ENCODE measurements at places on chromosomes 2 and 18.

DNA sequence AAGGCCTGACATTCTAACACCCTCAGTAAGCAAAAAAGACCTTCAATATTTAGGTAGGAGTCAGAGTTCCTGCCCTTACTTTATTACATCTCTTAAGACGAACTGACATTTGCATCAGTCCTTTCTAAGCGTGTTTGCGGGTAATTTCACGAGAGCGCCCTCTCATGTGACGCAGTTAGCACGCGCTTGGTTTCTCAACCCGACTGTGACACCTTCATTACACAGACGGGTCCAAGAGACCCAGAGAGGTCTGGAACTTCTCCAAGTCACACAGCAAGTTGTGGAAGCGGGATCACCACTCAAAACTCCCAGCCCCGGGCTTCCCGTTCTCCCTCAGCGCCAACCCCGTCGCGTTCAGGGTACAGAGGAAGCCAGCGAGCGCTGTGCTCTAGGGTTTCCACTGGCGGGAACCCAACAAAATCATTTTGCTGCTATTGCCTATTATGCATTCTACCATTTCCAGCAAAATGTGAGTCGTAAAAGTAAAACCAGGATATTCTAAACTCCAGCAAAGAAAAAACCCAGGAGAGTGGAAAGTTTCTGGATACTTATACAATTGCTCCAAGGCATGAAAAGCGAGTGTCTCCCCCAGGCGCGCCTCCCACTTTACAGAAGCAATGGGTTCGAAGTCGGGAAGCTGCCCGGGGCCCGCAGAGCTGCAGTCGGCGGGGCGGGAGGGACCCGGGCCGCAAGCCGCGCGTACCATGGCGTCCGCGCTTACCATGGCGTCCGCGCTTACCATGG lies 601 bp downstream of the ENOSF1 start:
- peak overlapping the region; percentile 71 for H3K27ac ChIP-seq
- peak overlapping the region; percentile 78 for H3K4me3 ChIP-seq
- H3K36me3 ChIP-seq, result no peaks in the 10 kb centered on the region
- H3K27me3 ChIP-seq, result no peaks in the 10 kb centered on the region
- peak; percentile 62 for DNase-seq
- H3K4me1 ChIP-seq, result peaks cover 27% of the 10 kb centered on the region

- no peak for DNase-seq
- no peaks in the 10 kb centered on the region for H3K27me3 ChIP-seq
- H3K27ac ChIP-seq, result no peak overlapping the region
- H3K4me3 ChIP-seq, result no peak overlapping the region
Observed at GRCh38 chr2:217992061-217992460, 10.7 kb downstream of the TNS1 start.

GRCh38 chr18:46310675-46311345 lies 206.6 kb downstream of the HAUS1 start:
- DNase-seq, result no peak
- no peaks in the 10 kb centered on the region for H3K36me3 ChIP-seq
- no peak overlapping the region for H3K4me3 ChIP-seq
- no peak overlapping the region for H3K27ac ChIP-seq

- H3K27me3 ChIP-seq, result no peaks in the 10 kb centered on the region
- H3K27ac ChIP-seq, result no peak overlapping the region
- H3K4me1 ChIP-seq, result no peaks in the 10 kb centered on the region
- DNase-seq, result no peak
- no peak overlapping the region for H3K4me3 ChIP-seq
Observed at GRCh38 chr2:238706163-238706562, 141.7 kb upstream of the TWIST2 start.

DNA sequence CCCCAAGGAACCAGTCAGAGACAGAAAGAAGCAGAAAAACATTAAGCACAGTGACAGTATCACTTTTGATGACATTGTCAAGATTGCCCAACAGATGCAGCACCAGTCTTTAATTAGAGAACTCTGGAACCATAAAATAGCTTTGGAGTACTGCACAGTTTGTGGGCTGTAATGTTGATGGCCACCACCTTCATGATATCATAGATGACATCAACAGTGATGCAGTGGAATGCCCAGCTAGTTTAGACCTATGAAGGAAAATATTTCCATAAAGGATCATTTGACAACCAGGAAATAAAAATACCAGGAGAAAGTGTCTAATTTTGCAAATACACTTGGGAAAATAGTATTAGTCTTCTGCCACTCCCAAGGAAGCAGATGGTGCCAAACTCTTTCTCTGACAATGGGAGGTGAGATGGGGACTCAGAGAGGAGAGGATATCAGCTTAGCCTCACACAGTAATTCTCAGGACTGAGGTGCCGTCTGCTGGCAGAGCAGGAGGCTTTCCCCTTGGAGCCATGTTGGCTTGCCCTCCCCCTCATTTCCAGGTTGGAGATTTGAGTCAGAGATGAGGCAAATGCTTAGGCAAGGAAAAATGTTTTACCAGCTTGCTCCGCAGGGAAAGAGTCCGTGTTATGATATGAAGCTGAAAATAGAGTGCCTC lies 107.5 kb upstream of the CELF4 start:
- DNase-seq, result no peak
- no peaks in the 10 kb centered on the region for H3K36me3 ChIP-seq
- no peaks in the 10 kb centered on the region for H3K27me3 ChIP-seq
- H3K4me3 ChIP-seq, result no peak overlapping the region
- H3K27ac ChIP-seq, result no peak overlapping the region

GRCh38 chr2:72032481-72033041 lies 115.1 kb downstream of the CYP26B1 start:
- no peaks in the 10 kb centered on the region for H3K27me3 ChIP-seq
- DNase-seq, result no peak
- H3K27ac ChIP-seq, result no peak overlapping the region
- no peaks in the 10 kb centered on the region for H3K36me3 ChIP-seq
- H3K4me3 ChIP-seq, result no peak overlapping the region
- H3K4me1 ChIP-seq, result no peaks in the 10 kb centered on the region

- H3K4me1 ChIP-seq, result peaks cover 12% of the 10 kb centered on the region
- H3K36me3 ChIP-seq, result no peaks in the 10 kb centered on the region
- H3K4me3 ChIP-seq, result no peak overlapping the region
- no peaks in the 10 kb centered on the region for H3K27me3 ChIP-seq
Observed at GRCh38 chr18:7945882-7946281, 378.8 kb downstream of the PTPRM start.

DNA sequence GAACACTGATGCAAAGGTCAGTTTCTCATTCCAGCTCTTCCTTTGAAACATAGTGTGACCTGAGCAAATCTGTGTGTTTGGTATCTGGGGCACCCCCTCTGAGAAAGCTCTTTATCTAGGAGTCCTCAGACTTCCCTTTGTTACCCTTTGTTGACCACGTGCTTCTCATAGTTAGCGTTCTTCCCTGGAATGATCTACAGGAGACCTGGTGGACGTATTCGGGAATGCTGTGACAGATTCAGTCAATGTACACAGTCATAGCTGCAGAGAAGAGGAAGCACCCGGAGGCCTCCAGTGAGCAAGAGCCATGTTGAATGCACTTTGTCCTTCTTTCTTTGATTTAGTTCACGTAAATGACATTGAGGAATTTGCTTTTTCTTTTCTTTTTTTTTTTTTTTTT lies 10.7 kb upstream of the CHMP1B start:
- no peaks in the 10 kb centered on the region for H3K36me3 ChIP-seq
- H3K27ac ChIP-seq, result no peak overlapping the region
- no peak overlapping the region for H3K4me3 ChIP-seq
- H3K27me3 ChIP-seq, result peaks cover 2% of the 10 kb centered on the region
- DNase-seq, result no peak

- DNase-seq, result no peak
- peaks cover 14% of the 10 kb centered on the region for H3K27me3 ChIP-seq
- H3K36me3 ChIP-seq, result no peaks in the 10 kb centered on the region
Observed at GRCh38 chr2:200050921-200051610, 95.7 kb downstream of the MAIP1 start.

GRCh38 chr2:190408538-190409271 lies 550 bp downstream of the MFSD6 start:
- no peaks in the 10 kb centered on the region for H3K27me3 ChIP-seq
- peak overlapping the region; percentile 79 for H3K4me3 ChIP-seq
- H3K4me1 ChIP-seq, result peaks cover 40% of the 10 kb centered on the region
- DNase-seq, result peak; percentile 75
- H3K36me3 ChIP-seq, result no peaks in the 10 kb centered on the region

- DNase-seq, result no peak
- H3K4me1 ChIP-seq, result peaks cover 41% of the 10 kb centered on the region
- no peaks in the 10 kb centered on the region for H3K27me3 ChIP-seq
- no peak overlapping the region for H3K4me3 ChIP-seq
- H3K27ac ChIP-seq, result no peak overlapping the region
Observed at GRCh38 chr18:3256693-3257626, 5.0 kb upstream of the MYL12B start.

GRCh38 chr2:69561101-69561500 lies 82.4 kb downstream of the AAK1 start:
- H3K4me1 ChIP-seq, result peaks cover 63% of the 10 kb centered on the region
- no peak overlapping the region for H3K4me3 ChIP-seq
- no peak overlapping the region for H3K27ac ChIP-seq
- H3K36me3 ChIP-seq, result peaks cover 26% of the 10 kb centered on the region

DNA sequence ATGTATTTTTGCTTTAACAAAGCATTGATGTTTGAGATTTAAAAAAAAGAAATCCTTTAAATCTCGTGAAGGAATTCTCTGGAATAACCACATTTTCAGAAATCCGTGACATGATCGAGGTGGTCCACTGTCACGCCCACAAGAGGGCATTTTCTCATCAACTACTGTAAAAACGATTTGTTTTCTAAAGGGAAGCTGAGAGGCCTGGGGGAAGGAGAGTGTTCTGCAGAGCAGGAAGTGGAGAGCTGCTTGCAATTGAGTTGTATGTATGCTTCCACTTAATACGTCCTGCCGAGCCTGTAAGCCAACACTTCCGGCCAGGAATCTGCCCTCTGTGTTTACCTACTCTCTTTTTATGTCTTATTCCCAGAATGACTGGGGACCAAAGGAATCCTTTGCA lies 19.4 kb downstream of the KLHL29 start:
- H3K36me3 ChIP-seq, result no peaks in the 10 kb centered on the region
- no peaks in the 10 kb centered on the region for H3K27me3 ChIP-seq
- no peak overlapping the region for H3K27ac ChIP-seq
- no peak for DNase-seq
- no peak overlapping the region for H3K4me3 ChIP-seq
- H3K4me1 ChIP-seq, result peaks cover 4% of the 10 kb centered on the region

- H3K27me3 ChIP-seq, result no peaks in the 10 kb centered on the region
- H3K4me3 ChIP-seq, result no peak overlapping the region
- no peak overlapping the region for H3K27ac ChIP-seq
- H3K4me1 ChIP-seq, result no peaks in the 10 kb centered on the region
Observed at GRCh38 chr2:100077456-100077855, 64.9 kb downstream of the AFF3 start.

DNA sequence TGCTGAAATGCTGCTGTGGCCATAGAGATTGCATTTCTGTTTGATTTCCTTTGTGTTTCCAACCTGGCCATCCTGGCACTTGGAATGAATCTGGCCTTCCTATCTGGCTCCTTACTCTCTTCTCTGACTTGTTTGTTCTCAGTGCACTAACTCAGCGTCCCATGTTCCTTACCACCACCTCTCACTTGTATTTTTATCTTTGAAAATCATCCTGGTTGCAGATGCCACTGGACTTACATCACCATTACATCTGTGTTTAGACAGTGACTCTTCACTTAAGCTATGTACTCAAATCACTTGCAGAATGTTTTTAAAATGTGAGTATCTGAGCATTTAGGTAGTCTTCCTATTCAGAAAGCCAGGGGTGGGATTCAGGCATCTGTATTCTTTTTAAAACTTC lies 239.5 kb downstream of the WDR7 start:
- H3K4me1 ChIP-seq, result no peaks in the 10 kb centered on the region
- H3K36me3 ChIP-seq, result peaks cover 6% of the 10 kb centered on the region
- H3K27ac ChIP-seq, result no peak overlapping the region
- H3K27me3 ChIP-seq, result no peaks in the 10 kb centered on the region

DNA sequence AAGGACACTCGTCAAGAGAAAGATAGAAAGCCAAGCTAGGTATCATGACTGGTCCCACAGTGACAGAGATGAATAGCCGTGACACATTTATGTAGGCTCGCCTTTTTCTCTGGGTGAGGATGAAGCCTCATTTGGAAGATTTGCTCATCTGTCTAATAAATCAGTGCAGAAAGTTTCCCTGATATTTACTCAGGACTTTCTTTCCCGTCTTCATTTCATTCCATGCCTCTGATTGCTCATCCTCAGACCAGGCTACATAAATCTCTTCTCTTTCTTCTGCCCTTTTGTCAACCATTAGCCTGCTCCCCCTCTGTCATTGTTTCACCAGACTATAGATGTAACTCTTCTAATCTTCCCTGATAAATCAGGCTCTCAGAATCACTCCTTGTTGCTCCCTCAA lies 361.8 kb upstream of the MEIS1 start:
- no peaks in the 10 kb centered on the region for H3K36me3 ChIP-seq
- H3K4me3 ChIP-seq, result no peak overlapping the region
- DNase-seq, result no peak
- H3K27ac ChIP-seq, result no peak overlapping the region
- H3K27me3 ChIP-seq, result peaks cover 3% of the 10 kb centered on the region
- no peaks in the 10 kb centered on the region for H3K4me1 ChIP-seq

DNA sequence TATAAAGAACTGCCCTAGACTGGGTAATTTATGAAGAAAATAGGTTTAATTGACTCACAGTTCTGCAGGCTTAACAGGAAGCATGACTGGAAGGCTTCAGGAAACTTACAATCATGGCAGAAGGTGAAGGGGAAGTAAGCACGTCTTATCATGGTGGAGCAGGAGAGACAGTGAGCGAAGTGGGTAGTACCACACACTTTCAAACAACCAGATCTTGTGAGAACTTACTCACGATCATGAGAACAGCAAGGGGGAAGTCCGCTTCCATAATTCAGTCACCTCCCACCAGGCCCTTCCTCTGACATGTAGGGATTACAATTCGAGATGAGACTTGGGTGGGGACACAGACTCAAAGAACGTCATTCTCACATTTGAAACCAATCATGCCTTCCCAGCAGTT lies 260.1 kb upstream of the FAM98A start:
- H3K4me1 ChIP-seq, result no peaks in the 10 kb centered on the region
- H3K27ac ChIP-seq, result no peak overlapping the region
- H3K4me3 ChIP-seq, result no peak overlapping the region
- no peaks in the 10 kb centered on the region for H3K27me3 ChIP-seq

Measured in CD4-positive, alpha-beta T cell (primary cell).